ENCODE measurements at places on chromosomes 12 and 14.

DNA sequence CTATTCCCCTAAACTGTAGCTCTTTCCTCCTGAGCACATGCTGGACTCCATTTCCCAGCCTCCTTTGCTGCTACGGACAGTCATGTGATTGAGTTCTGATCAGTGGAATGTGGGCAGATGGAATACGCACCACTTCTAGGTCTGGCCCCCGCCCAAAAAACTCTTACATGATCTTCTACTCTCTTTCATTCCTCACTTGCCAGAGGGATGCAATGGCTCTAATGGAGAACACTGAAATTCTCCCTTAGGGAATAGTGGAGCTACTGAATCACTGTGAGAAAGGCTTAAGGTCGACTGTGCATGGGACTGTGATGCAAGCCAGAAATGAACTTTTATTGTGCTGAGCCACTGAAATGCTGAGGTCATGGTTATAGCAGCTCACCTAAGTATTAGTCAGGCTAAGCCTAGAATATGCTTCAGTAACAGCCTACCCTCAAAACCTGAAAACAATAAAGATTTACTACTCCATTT lies 13.0 kb upstream of the TMED2 start:
- no peak for DNase-seq

DNA sequence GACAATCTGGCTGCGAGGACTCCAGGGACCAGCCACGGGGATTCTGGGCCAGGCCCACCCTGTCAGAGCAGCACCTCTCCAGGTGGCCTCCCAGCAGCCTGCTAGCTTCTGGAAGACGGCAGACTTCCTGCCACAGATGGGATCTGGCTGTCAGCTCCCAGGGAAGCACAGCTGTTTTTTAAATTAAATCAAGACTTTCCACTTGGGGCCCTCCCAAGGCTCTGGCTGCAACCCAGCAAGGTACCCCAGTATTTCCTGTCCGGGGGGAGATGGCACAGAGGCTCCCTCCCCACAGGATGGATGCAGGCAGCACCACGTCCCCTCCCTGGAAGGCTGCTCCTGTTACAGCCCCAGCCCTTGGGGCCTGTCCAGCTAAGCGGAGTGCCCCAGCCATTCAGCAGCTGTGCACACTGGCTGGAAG lies 56.9 kb downstream of the ACTN1 start:
- no peak for DNase-seq

DNA sequence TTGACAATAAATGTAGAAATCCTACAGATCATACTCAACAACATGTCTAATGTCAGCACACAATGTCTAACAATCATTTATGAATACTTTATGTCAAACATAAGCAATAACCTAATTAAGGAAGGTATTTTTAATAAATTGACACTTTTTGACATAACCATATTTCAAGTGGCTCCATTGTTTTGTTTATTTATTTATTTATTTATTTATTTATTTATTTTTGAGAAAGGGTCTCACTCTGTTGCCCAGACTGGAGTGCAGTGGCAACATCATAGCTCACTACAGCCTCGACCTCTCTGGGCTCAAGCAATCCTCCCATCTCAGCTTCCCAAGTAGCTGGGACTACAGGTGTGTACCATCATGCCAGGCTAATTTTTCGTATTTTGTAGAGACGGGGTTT lies 267.6 kb upstream of the BTG1 start:
- no peak for DNase-seq

GRCh38 chr12:72282721-72283120 lies 10.6 kb downstream of the TRHDE start:
- DNase-seq: no peak

DNA sequence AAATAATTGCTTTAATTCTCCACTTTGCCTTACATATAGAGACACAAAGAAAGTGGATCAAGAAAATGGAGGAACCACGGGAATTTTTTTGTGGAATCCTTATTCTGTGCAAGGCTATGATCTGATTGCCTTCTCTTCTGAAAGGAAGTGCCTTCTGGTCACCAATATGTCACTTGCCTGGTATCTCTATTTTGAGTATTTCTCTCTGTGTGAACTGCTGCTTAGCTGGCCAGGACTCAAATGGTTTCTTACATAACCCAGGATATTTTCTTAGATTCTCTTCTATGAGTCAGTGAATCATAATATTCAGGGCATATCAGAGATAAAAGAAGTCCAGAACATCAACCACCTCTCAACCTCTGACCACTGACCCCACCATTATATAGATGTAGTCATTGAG lies 156.1 kb downstream of the DIO2 start:
- no peak for DNase-seq

- peak; percentile 37 for DNase-seq
Measured at GRCh38 chr12:130870442-130871285, 1.2 kb upstream of the RAN start.

DNA sequence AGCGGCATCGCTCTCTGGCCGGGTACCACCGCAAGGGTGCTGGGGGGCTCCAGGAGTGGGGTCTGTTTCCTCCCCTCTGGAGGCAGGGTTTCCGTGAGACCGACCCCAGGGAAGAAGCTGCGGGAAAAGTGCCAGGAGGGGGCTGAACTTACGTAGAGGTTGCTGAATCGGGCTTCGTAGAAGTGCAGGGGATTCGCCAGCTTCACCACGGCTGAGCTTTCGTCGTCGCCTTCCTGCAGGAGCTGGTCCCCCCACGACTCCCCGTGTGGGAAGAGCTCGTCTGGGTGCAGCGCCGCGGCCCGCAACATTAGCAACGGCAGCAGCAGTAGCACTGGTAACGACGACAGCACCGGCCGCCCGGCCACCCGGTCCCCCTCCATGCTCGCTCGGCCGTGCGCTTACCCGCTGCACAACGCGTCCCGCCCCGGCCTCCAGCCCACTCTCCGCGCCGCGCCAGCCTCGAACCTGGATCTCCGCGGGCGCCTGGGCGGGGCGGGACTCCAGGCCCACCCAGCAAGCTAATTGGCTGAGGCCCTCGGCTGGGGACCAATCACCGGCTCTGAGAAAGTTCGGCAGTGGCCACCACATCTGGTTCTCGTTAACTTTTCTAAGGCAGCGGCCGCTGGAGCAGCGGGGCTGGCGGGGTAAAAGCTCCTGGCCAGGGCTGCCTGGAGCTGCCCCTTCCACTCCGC lies at the start of gene NID2:
TSS of gene NID2 (minus strand) at position 445 of the 692 bp plus-strand sequence. CDS start at position 380, 65 bp downstream.
- no peak for DNase-seq

DNA sequence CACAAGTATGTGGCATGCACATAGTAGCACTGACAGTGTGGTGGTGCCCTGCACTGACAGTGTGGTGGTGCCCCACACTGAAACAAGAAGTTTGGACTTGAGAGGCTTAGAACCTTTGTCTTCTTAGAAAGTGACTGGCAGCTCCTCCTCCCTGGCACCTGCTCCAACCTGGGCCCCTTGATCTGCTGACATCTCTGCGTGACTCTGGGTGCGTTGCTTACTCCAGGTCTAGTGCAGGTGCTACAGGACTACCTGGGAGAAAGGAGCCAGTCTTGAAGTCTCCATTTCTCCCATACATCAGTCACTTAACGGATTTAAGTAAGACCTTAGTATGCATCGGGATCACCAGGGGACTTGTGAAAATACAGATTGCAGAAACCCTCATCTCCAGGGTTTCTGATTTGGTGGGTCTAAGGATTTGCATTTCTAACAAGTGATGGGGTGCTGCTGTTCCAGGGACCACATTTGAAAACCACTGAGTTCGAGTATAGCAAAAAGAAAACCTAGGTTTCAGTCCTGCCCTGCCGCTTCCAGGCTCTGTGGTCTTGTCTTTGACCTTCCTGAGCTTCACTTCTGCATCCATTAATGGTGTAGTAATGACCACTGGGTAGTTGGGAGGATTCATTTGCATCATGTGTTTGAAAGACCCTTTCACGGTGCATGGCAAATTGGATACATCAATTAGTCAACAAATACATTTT lies 15.7 kb downstream of the NINJ2 start:
- DNase-seq: no peak

GRCh38 chr12:15268309-15268708 lies 47.1 kb upstream of the RERG start:
- DNase-seq: no peak

- no peak for DNase-seq
Measured at GRCh38 chr14:87097015-87097414, 896.0 kb downstream of the GALC start.

- no peak for DNase-seq
Measured at GRCh38 chr12:13177906-13178305, 18.6 kb upstream of the EMP1 start.

DNA sequence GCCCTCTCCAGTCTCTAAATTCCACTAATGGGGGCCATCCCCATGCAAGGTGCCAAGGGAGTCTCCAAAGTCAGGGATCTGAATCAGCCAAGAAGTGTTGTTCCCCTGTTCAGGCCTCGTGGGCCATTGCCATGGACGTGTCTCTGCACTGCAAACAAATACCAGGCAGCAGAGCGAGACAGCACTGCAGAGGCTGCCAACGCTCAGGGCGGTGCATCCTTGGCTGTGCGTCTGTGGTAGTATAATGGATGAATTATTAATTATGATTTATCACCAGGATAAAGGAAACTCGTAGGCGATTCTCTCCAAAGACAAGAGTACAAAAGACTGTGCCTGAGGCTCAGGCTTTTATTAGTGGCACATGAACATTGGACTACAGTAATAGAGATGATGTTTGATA lies 122.3 kb upstream of the NTF3 start:
- DNase-seq: no peak

- DNase-seq: no peak
Measured at GRCh38 chr14:69316449-69317101, 56.6 kb downstream of the GALNT16 start.

DNA sequence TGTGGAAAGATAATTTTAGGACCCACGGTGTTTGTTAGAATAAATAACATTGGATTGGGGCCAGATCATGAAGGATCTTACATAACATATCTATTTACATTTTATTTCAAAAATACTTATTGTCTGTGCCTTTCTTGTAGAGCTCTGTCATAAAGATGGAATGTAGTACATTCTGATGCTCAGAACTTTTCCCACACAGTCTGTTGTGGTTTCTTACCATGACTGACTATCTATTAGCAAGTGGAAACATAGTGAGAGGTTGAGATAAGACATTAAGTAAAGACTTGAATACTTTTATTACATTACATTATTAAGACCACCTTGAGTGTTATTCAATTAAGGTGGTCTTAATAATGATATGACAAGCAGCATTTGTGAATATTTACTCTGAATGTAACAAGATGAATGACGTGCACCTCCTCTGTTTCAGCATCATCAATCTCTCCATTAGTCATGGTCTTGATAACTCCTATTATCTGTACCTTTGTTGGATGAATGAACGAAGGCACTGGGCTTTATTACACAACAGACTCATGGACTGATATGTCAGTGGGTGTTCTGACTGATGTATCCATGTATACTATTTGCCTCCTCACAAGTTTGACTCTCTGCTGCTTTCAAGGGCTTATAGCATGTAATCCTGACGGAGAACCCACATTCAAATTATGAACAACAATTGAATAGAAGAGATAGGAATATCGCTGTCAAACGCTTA lies 883.0 kb upstream of the FLRT2 start:
- DNase-seq: no peak

GRCh38 chr12:64826234-64826633 lies 1.8 kb downstream of the TBC1D30 start:
- DNase-seq: peak; percentile 22

- no peak for DNase-seq
Measured at GRCh38 chr12:60501124-60501729, 905.4 kb downstream of the SLC16A7 start.

GRCh38 chr14:51216602-51217001 lies 23.4 kb upstream of the TMX1 start:
- no peak for DNase-seq

- DNase-seq: no peak
Measured at GRCh38 chr12:110338754-110339153, 57.7 kb downstream of the ATP2A2 start.

DNA sequence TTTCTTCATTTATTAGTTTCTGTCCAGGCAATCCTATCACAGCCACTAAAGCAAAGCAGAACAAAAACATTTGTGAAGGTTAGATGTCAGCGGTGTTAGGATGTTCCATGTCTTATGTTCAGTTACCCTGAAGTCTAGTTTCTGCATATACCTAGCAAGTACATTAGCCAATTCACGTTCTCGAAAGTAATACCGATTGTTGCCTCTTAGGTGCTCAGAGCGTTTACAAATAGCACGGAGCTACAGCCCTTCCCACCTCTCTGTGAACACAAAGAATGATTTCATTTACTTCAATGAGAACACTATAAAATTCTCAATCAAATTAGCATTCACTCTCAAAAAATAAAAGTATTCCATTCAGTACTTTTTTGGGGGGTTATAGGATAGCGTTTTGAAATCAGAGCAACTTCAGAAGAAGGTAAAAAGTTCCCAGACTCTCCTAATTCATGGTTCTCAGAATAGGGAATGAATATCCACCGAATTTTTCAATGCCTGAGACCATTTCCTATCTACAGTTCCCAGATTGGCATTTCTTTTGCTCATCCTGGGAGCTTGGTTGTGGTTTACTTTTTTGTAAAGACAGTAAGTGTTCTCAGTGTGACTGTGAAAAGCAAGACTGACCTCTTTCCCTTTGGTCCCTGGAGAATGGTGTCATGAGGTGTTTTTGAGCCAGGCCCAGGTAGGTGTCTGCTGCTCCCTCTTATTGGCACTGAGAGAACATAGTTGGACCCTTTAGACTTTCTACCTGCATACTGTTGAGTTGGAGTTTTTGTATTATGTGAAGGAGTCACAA lies 488.0 kb upstream of the RGS6 start:
- DNase-seq: no peak

- DNase-seq: no peak
Measured at GRCh38 chr14:96042248-96042930, 3.2 kb downstream of the C14orf132 start.

- no peak for DNase-seq
Measured at GRCh38 chr12:28023156-28023887, 50.8 kb upstream of the PTHLH start.

DNA sequence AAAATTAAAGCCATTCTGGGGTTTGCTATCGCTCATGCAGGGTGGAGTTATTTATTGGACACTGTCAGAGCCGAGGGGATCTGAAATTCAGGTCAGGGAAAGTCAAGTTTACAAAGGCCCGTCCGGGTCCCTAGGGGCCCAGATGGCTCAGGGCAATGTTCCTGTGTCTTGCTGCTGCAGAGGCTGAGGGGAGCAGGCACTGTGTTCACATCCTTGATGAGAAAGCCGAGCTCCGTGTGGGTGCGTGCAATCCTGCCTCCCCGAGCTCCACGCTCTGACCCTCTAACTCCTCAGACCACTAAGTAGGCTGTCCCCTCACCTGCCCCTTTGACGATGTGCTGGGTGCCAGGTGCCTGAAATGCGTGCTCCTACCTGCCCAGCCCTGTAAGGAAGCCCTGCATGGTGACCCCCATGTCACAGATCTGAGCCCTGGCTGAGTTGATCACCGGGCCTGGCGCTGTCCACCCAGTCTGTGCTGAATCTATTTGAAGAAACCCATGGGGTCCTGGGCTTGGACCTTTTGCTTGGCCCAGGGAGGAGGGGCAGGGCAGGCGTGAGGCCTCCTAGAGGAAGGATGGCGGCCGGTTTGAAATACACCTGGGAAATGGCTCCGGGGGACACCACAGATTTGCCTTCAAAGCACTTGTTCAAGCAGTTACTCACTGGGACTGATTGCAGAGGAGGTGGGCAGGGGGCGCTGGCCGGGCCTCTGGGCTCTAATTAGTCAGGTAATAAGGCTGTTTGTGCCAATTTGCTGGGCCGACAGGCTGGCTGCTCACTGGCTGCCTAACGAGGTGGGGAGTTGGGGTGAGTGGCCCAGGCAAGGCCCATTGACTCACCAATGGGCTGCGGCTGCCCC lies 204.3 kb downstream of the KIF26A start:
- DNase-seq: no peak

- no peak for DNase-seq
Measured at GRCh38 chr12:45415393-45415817, 199.5 kb downstream of the ANO6 start.

GRCh38 chr12:126772171-126772864 lies 1494.7 kb upstream of the TMEM132C start:
- DNase-seq: no peak

Data from activated T-cell treated with anti-CD3 and anti-CD28 coated beads for 1 hour (primary cell).